ENCODE measurements at places on chromosomes 7 and 10.
A peak's percentile ranks its signal among the peaks of the same experiment; 100 is the strongest.

DNA sequence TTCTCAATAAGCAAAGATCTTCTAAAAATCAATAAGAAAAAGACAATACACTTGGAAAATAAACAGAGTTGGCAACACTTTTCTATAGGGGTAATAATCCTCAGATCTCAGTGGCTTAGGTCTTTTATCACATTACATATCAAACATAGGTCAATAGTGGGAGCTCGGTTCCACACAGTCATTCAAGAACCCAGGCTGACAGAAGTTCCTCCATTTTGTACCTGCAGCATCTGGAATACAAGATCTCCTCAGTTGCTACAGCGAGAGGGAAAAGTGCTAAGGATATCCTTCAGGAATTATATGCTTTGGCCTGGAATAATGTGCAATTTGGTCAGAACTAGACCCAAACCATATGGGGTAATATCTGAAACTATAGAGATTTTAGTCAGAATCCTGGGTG, 55.4 kb upstream of the MSRB2 start:
- no peak for DNase-seq

DNA sequence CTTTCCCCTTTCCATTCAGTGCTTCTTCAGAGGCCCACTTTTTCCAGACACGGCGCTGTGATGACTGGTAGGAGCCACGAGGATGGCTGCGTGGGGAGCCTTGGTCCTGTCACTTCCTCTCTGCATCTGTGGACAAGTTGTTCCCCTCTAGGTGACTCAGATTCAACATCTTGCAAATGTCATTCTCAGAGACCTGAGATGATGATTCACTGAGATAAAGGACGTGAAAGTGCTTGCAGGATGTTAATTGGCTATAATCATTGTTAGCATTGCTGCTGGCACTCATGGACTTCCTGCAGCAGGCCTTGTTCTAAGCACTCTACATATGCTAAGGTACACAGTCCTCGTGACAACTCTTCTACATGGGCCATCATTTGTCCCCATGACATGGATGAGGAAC, 489.8 kb upstream of the ZMIZ1 start:
- DNase-seq = no peak

DNA sequence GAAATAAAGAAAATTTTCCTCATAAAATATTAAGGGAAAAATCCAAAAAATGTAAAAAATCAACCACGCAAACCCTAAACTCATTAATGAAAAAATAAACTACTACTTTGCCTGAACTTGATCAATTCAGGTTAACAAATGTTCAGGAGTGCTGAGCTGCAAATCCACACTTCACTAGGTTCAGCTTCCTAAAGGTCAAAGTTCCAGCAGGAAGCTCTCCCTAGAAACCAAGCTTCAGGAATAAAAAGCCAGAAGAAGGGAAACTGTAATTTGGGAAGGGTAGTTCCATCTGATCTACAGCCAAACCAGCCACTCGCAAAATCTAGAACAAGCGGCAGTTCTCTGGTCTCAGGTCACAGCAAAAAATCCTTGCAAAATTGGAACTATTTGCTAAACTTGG, 7.8 kb upstream of the NMT2 start:
- no peak for DNase-seq

GRCh38 chr10:31873724-31874123, 54.9 kb downstream of the ARHGAP12 start:
- DNase-seq = no peak

GRCh38 chr10:46555713-46556514, 544 bp downstream of the GPRIN2 start:
- DNase-seq = no peak

DNA sequence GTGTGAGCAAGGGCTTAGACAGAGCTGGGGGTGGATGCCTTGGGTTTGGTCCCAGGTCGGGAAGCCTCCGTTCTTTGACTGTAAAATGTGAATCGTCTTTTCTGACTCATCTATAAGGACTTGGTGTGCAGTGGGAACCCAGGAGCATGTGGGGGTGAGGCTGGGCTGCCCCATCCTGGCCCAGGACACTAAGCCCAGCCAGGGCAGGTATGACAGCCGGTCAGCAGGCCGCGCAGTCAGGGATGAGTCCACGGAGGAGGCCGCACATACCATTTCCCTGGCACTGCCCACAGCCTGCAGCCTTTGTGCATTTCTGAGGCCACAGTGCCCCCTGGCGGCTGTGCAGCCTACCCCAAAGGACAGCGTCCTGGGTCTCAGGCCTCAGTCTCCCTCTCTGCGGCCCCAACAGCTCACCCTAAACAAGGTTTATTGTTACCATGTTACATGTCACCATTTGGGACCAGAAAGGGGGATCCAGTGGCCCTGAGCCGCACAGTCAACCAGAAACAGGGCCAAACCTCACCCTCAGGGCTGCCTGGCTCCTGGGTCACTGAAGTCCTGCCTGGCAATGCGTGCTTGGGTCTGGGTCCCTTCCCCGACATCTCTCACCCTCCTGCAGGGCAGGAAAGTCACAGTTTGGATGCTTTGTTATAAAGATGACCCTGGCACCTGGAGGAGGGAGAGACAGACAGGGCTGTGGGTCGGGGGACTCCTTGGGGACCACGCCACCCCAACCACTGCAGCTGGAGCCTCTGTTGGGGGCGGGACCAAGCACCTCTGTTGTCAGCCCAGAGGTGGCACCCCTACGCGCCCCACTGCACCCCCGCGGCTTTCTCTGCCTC, 14.4 kb upstream of the SH2B2 start:
- peak; percentile 77 for DNase-seq

DNA sequence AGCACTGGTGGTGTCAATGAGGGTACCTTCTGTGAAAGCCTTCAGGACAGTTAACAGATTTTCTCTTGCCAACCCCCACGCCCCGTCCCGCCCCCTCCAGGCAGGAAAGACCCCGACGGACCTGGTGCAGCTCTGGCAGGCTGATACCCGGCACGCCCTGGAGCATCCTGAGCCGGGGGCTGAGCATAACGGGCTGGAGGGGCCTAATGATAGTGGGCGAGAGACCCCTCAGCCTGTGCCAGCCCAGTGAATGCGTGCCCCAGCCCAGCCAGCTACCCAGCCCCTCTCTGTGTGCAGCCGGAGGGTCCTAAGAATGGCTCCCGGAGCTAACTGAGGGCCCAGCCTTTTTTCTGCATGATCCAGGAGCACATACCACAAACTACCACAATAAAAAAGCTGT, 713 bp upstream of the HOGA1 start:
- DNase-seq = no peak

- DNase-seq = no peak
These were observed 33.1 kb downstream of the GPRIN2 start for GRCh38 chr10:46523119-46523961.

GRCh38 chr7:7414791-7415603, 120.7 kb downstream of the COL28A1 start:
- no peak for DNase-seq

DNA sequence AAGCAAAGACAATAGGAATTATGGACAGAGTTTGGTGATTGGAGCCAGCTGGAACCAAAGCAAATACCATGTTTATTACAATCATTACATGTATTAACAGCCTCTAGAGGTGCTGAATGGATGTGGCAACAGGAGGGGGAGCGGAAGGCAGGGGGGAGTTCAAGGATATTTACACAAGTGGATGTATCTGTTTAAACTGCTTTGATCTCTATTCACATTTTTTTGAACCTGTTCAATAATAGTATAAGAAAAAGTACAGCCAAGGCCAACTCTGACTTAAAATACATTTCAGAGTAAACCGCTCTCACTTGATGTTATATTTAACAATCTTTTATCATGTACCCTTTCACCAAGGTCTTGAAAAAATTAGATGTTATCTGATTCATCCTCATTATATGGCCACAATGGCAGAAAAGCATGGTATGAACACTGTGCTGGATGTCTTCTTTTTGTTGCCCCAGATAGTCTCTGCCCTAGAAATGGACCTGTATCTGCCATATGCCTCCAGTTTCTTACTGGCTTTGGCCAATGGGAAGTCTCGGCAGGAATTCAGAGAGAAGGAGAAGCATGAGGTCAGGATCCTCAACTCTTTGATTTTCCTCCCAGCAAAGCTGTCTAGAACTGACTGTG, 88.2 kb upstream of the FAM133B start:
- DNase-seq = no peak

- DNase-seq = no peak
These were observed 123.3 kb downstream of the MICU1 start for GRCh38 chr10:72502581-72502980.

DNA sequence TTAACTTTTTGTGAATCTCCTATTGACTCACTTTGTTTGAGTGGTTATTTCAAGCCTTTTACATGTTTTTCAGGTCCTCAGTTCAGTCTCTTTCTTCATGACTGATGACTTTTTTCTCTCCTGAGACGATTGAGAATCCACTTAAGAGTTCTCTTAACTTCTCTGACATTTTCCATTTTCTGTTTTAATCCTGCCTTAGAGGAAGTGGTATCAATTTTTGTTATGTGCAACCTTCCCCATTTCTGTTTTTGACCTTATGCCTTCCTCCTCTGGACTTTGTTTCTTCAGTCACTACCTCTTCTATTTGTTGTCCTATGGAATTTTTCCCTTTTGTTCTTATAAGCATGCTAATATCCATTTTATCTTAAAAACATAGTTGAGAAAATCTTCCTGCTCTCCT, 2.4 kb downstream of the PSMC2 start:
- DNase-seq = no peak

DNA sequence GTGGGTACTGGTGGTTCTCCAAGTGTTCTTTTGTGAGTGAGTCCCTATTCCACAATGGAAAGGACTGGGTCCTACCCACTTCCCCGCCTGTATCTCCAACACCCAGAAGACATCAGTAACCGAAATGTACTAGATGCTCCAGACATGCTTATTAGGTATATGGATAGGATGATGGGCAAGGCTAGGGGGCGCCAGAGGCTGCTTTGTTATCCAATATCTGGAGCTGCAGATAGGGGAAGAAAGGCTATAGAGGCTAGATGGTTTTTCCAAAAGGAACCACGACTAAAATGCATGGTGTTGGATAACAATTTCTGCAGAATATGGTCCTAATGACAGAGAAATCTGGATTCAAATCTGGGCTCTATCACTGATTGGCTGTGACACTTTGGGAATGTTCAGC, 56.2 kb upstream of the TM9SF3 start:
- no peak for DNase-seq

GRCh38 chr10:126798649-126799048, 106.6 kb upstream of the DOCK1 start:
- no peak for DNase-seq

GRCh38 chr10:84511709-84512285, 183.4 kb downstream of the CCSER2 start:
- no peak for DNase-seq

DNA sequence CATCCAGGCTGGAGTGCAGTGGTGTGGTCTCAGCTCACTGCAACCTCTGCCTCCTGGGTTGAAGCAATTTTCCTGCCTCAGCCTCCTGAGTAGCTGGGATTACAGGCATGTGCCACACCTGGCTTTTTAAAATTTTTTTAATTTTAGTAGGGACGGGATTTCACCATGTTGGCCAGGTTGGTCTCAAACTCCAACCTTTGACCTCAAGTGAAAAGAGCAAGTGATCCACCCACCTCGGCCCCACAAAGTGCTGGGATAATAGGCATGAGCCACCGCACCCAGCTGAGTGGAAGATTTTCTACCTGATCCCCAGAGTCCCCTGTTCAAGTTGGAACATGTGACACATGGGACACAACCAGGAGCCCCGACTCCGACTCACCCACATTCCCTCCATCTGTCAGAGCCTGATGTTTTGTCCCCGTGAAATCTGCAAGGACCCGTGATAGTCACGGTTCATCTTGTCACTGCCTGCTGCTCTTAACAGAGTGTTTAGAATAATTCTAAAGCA, 104.5 kb downstream of the SMURF1 start:
- no peak for DNase-seq

DNA sequence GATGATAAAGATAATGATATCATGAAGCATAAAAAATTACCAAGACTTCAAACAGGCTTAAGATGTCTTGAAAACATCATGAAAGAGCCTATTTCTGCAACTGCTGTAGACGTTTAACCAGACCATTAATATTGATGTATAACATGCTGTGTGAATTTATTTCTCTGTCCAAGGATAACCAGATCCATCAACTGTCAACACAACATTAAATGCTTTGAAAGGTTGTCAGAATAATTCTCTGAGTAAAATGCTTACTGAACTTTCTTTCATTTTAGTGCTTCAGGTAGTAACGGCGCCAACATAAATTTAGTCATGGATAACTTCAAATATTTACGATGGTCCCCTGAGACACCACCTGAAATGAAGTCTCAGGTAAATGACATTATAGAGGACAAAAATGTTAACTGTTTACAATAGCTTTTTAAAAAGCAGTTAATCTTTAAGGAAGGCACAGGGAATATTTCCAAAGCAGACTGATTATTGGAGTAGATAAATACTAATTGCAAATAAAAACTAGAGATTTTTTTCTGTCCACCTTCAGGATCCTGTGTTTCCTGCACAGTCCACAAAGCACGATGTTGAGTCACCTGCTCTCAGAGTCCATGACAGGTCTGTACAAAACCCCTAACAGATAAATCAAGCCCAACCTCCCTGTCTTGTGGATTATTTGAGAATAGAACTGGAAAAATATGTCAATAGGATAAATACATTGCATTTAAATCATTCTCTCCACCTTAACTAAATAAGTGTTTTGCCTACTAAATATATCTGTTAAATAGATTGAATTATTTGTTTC, 1213.2 kb downstream of the XPNPEP1 start:
- DNase-seq = no peak

DNA sequence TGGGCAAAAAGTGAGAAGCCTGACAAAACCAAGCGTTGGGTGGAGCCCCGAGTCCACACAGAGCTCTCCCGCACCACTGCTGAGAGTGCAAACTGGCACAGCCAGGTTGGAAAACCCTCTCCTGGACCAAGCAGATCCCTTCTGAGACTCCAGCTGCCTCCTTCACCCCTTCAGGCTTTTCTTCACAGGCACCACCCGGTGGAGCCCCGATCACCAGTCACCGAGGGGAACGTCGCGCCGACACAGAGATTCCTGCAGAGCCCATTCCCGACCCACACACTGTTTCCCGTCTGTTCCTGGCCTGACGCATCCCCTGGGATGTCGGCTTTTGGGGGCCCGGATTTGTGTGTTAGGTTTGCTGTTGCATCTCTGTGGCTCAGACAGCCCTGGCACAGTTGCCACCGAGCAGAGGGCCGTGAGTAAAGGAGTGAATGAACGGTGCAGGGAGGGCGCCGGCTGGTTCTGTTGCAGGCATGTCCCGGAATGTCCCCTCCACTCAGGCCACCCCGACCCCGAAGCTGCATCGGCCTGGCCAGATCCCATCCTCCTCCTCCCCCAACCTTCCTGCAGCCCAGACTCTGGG, 51.0 kb upstream of the INPP5A start:
- no peak for DNase-seq

DNA sequence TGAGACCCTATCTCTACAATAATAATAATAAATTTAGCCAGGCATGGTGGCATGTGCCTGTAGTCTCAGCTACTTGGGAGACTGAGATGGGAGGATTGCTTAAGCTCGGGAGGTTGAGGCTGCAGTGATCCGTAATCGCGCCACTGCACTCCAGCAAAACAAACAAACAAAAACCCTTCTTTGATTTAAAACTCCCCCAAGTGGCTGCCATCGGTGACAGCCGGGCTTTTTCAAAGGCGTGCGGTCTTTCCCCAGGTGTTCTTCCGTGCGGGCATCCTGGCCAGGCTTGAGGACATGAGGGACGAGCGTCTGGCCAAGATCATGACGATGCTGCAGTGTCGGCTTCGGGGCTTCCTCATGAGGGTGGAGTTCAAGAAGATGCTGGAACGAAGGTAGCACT, 1.9 kb upstream of the MYH16 start:
- no peak for DNase-seq

- no peak for DNase-seq
These were observed 19.8 kb downstream of the ERCC6 start for GRCh38 chr10:49518982-49519578.

GRCh38 chr10:89213191-89213808, 6.2 kb upstream of the CH25H start:
- no peak for DNase-seq

GRCh38 chr7:141668853-141669252, 33.1 kb downstream of the DENND11 start:
- DNase-seq = no peak
